ENCODE measurements at places on chromosomes 12 and 14. TPM values are rescaled to one million over a fixed set of nuclear protein-coding genes. Genes with fewer than 3 reads are reported as not detected.

OAS2 gene
- total RNA-seq = 2.3 TPM

C14orf132 gene
- total RNA-seq = 48.6 TPM

CIROP gene
- total RNA-seq = 1.0 TPM

DENND5B gene
- 3.6 TPM for total RNA-seq
